RWPE1 (cell line): ENCODE measurements at places on chromosomes 4 and X.

GRCh38 chrX:132169554-132169953 is 41.7 kb upstream of the FRMD7 start:
- no peak for DNase-seq

DNA sequence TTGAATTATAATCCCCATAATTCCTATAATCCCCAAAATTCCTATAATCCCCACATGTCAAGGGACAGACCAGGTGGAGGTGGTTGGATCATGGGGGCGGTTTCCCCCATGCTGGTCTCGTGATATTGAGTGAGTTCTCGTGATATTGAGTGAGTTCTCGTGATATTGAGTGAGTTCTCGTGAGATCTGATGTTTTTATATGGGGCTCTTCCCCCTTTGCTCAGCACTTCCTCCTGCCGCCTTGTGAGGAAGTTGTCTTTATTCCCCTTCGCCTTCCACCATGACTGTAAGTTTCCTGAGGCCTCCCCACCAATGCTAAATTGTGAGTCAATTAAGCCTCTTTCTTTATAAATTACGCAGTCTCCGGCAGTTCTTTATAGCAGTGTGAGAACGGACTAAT is 36.6 kb upstream of the GPR78 start:
- no peak for DNase-seq

DNA sequence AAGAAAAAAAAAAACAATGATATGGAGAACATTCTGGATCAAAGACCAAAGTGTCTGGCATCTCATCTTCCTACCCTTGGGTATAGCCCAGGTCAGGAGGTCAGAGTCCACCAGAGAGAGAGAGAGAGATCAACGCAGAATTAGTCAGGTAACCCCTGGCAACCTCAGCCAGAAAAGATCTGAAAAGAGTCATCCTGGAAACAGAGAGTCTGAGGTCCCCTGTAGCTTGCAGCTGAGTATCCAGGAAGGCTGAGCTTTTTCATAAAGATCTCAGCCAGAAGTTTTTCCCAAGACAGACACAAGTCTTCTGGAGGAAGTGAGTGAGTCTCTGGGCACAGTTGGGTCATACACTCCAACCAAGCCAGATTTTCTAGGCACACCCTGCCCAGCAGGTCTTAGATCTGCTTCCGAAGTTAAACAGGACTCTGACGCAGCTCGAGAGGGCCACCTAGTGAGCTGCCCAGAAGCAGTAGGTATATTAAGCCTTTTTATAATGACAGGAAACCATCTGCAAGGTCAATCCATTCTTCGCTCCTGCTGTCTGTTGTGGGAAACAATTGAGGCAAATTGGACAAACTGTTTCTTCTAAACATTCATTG is 35.7 kb downstream of the ACE2 start:
- peak; percentile 34 for DNase-seq

- DNase-seq = no peak
These were observed 24.5 kb downstream of the RUFY3 start for GRCh38 chr4:70746179-70746839.

DNA sequence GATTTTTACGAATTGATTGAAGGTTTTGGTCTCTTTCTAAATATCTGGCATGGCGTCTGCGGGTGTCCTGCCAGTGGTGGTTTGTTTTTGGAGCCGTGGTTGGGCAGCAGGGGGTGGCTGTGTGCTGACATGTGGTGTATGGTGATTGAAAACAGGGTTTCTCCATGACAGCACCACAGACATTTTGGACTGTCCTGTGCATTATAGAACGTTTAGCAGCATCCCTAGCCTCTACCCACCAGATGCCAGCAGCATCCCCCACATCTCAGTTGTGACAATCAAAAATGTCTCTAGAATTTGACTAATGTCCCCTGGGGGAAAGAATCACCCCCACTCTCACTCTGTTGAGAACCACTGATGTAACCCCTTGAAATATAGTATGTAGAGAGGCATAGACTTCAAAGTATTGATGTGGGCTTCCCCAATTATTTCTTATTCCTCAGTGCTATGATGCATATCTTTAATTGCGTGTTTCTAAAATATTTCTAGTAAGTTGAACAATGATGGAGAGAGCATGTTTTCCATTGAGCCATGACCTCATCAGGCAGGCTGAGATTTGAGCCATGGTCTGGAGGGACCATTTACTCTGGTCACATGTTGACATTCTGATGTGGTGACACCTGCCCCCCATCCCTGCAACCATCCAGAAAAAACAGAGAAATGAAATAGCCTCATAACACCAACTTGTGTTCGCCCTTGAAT is 77.4 kb upstream of the MID1 start:
- no peak for DNase-seq

- no peak for DNase-seq
These were observed 143.0 kb downstream of the RASL11B start for GRCh38 chr4:53005149-53005546.

DNA sequence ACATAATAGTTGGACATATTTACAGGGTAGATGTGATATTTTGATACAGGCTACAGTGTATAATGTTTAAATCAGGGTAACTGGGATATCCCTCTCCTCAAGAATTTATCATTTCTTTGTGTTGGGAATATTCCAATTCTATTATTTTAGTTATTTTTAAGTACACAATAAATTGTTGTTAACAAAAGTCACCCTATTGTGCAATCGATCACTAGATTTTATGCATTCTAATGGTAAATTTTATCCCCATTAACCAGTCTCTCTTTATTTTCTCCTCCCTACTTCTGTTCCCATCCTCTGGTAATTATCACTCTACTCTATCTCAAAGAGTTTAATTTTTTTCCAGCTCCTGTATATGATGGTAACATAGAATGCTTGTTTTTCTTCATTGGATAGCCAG is 1631.9 kb upstream of the PABPC4L start:
- DNase-seq = no peak

- DNase-seq = peak; percentile 24
These were observed 136.8 kb downstream of the CHRNA9 start for GRCh38 chr4:40471923-40472322.

DNA sequence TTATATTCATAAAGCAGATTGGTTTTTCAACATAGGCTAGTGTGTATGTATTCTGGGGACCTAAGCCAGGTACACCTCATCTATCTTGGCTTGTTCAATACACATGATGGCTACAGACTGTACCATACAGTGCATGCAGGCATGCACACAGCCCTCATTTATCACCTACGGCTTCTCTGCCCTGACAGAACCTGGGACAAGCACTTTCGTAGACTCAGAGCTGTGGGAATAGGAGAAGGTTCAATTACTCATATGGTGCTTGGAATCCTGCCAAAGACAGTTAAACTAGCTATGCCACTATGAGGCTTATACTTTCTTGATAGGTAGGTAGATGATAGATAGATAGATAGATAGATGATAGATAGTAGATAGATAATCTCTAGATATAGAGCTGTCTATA is 457.2 kb downstream of the GALNTL6 start:
- no peak for DNase-seq

- DNase-seq = no peak
These were observed 137.8 kb downstream of the ANTXR2 start for GRCh38 chr4:79935274-79935673.

GRCh38 chr4:41362621-41363383 is 106.1 kb downstream of the UCHL1 start:
- no peak for DNase-seq

DNA sequence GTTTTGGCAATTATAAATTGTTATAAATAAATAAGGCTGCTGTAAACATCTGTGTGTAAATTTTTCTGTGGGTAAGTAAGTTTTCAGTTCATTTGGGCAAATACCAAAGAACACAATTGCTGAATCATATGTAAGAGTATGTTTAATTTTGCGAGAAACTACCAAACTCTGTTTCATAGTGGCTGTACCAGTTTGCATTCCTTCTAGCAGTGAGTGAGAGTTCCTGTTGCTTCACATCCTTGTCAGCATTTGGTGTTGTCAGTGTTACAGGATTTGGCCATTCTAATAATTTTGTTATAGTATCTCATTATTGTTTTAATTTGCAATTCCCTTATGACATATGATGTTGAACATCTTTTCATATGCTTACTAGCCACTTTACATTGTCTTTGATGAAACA is 48.4 kb downstream of the ARFIP1 start:
- no peak for DNase-seq

GRCh38 chrX:69615779-69616456 is at the start of gene EDA:
TSS of gene EDA (plus strand) at chrX:69616113.
- peak; percentile 65 for DNase-seq

DNA sequence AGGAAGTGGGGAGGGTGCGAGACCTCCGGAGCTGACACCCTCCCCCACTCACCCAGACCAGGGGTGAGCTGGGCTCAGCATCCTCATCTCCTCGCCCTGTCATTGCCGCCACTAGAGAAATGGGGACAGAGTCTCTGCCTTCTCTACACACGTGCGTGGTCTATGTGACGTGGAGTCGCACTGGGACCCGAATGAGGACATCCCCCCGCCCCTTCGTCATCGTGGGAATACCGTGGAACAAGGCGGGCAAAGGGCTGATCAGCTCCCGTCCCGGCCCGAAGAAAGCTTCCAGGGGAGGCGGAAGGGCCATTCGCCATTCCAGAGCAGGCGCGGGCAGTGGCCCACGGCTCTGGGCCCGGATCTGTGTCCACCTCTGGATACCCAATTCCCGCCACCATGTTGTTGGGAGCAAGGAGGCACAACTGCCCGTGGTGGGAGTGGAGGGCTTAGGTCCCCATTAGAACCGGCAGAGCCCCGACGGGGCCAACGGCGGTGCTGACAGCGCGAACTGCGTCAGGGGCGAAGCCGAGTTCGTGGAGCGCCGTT is 12.0 kb downstream of the HMX1 start:
- DNase-seq = no peak

- no peak for DNase-seq
These were observed 655.4 kb upstream of the SLIT2 start for GRCh38 chr4:19596342-19596741.

DNA sequence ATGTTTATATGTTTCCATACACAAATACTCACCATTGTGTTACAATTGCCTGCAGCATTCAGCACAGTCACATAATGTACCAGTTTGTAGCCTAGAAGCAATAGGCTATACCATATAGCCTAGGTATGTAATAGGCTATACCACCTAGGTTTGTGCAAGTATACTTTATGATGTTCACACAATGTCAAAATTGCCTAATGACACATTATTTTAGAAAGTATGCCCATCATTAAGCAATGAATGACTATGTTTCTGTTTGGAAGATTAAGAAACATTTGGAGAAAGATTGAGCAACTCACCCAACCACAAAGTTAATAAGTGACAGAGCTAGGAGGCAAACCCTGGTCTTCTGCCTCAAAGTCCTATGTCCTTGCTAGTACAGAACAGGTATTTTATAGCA is 96.8 kb upstream of the GRIA3 start:
- no peak for DNase-seq

DNA sequence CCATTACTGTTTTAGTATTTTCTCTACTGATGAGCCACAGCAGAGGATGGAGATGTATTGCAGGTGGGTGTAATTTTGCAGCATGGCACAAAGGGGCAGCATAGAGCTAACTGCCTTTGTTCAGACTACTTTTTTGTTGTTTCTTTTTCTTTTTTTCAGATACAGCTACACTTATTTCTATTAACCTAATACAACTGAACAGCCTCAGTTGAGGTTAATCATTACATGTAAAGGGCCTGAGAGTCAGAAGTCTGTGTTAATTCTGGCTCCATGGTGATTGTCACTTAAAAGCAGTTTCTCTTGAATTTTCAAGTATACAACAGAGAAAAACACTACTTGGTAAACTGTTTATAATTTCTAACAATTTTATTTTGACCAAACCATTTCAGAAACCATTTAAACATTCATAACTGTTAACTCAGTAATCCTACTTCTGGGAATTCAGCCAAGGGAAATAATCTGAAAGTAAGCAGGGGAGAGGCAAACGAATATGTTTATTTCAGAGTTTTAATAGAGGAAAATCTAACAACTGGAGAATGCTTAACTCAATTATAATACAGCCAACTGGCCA is 13.9 kb upstream of the PPEF2 start:
- DNase-seq = peak; percentile 52

DNA sequence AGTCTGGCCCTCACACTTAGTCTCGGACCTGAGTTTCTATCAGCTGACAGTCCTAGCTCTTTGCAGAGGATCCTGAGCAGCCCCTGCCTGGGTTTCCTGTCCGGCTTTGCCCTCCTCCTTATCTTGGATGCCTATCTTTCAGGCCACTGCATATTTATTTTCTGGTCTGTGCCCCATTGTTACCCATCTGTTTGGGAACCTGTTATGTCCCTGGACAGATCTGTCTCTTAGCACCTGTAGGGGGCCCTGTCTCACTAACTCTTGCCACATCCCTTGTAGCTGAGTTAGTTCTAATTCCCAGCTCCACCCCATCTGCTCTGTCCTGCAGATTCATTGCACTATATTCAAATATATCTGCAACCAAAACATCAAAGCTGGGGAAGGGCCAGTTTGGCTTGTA is 514.9 kb upstream of the LCORL start:
- DNase-seq = no peak

DNA sequence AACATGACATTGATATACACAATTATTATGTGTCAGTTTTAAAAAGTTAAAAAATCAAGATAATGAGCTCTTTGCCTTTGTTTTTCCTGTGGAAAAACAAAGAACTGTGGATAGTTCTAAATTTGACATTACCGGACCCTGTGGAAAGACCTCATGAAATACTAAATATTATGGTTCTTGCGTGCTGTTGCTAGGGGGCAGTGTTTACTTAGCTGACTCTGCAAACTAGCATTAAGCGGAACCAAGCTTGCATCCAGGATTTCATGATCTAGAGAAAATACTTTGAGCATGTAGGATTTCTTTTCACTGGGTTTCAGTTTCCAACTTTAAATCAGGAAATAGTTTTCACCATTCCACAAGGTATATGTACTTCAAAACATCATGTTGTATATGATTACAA is 33.6 kb downstream of the CLCN4 start:
- DNase-seq = peak; percentile 26

GRCh38 chr4:140408974-140409373 is 18.5 kb downstream of the CLGN start:
- DNase-seq = no peak

GRCh38 chr4:20074450-20074849 is 177.3 kb upstream of the SLIT2 start:
- no peak for DNase-seq

DNA sequence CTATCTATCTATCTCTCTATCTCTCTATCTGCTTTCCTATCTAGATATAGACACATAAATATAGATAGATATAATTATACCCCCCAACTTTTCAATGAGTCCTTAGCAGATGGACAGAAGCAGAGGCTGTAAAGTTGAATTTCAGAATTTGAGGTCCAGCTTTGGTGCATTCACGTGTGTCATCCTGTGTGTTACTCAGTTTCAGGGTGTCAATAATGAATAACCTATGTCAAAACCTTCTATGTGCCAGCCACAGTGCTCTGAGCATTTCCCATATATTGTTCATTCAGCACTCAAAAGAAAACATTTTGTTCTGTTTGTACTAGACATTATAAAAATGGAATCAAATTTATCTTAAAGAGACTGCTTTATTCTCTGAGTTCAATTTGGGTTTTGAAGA is 310.0 kb downstream of the ARHGAP24 start:
- no peak for DNase-seq
